ENCODE measurements at places on chromosomes 7 and 10. TPM values are rescaled to one million over a fixed set of nuclear protein-coding genes. Genes with fewer than 3 reads are reported as not detected.

DNA sequence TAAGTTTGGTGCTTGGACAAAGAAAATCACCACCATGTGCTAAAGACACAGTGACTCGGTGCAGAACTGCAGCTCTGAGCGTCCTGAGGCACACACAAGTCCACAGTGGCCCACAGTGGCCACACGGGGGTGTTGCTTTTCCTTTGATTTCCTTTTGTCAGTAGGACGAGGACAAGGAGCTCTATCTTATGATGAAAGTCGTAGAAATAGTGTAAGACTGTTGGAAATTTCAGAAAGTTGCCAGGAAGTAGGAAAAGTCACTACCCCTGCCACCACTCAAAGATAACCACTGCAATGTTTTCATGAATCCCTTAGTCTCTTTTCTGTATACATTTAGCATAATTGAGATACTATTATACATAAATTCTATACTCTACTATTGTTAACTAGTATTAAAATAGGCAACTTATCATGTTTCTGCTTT is 146.0 kb downstream of the TNS3 start:
- no peak for DNase-seq
- no peak overlapping the region for H3K4me3 ChIP-seq
- H3K27me3 ChIP-seq = no peaks in the 10 kb centered on the region
- peak overlapping the region; percentile 88 for H3K27ac ChIP-seq
- H3K36me3 ChIP-seq = peaks cover 37% of the 10 kb centered on the region

GRCh38 chr10:5518143-5518542 is 6.6 kb upstream of the CALML3 start:
- H3K4me1 ChIP-seq = no peaks in the 10 kb centered on the region
- no peak for DNase-seq
- H3K4me3 ChIP-seq = no peak overlapping the region
- H3K36me3 ChIP-seq = peaks cover 3% of the 10 kb centered on the region
- H3K27me3 ChIP-seq = no peaks in the 10 kb centered on the region
- H3K27ac ChIP-seq = no peak overlapping the region

Gene FOXI2
- not detected for total RNA-seq

Gene HOXA7
- not detected for total RNA-seq

Gene OSBPL3
- total RNA-seq = 10.6 TPM

GRCh38 chr10:117894339-117894738 is 152.4 kb downstream of the RAB11FIP2 start:
- H3K27me3 ChIP-seq = peaks cover 10% of the 10 kb centered on the region
- no peak overlapping the region for H3K4me3 ChIP-seq
- DNase-seq = no peak
- H3K27ac ChIP-seq = no peak overlapping the region

Gene DRGX
- total RNA-seq = not detected

DNA sequence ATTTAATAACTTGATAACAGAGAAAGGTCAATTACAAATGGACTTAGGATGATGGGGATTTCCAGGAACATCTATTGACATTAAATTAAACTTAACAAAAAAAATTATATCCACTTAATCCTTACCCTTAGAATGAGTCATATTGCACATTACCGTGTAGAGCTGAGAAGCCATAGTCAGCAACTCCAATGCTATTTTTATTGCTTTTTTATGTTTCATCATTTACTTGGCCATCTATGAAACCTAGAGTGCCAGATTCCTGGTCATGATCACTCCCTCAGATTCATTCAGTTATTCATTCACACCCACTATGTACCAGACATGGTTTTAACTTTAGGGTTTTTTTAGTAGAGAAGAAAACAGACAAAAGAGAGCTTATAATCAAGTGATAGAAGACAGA is 1180.4 kb downstream of the CNTNAP2 start:
- DNase-seq = no peak
- no peak overlapping the region for H3K4me3 ChIP-seq
- H3K4me1 ChIP-seq = peaks cover 16% of the 10 kb centered on the region

DNA sequence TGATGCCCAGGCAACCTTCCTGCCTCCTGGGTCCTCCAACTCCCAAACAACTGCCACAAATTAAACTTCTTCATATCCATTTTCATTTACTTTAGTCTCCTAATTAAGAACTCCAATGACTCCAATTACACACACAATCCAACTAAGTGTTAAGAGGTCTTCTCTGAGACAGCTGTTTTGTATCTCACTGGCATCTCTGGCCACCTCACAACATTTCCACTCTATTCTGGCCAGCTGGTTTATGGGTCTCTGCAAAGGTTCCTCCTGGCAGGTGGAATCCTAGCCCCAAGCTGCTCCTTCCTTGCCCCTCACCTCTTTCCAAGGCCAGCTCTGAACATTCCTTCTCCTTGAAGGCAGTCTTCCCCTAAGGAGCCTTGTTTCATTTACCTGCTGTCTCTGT is 123.1 kb upstream of the HPS1 start:
- H3K4me1 ChIP-seq = no peaks in the 10 kb centered on the region
- H3K4me3 ChIP-seq = no peak overlapping the region
- no peak overlapping the region for H3K27ac ChIP-seq
- no peaks in the 10 kb centered on the region for H3K36me3 ChIP-seq
- peaks cover 2% of the 10 kb centered on the region for H3K27me3 ChIP-seq
